Neural crest cell (in vitro differentiated cells): ENCODE measurements at places on chromosomes 7 and 10.

GRCh38 chr10:83605783-83606630, 533.3 kb upstream of the GHITM start:
- no peak for DNase-seq

DNA sequence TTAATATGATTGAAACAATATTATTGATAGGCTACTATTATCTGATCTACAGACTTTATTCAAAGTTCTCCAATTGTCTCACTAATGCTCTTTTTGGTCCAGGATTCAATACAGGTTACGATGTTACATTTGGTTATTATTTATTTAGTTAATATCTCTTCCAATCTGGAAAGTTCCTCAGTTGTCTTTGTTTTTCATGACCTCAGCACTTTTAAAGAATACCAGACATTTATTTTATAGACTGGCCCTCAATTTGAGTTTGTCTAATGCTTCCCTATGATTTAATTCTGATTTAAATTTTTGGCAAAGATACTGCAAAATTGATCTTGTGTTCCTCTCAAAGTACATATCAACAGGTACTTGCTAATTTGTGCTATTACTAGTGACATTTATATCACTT, 937.4 kb downstream of the KCNMA1 start:
- DNase-seq = no peak

DNA sequence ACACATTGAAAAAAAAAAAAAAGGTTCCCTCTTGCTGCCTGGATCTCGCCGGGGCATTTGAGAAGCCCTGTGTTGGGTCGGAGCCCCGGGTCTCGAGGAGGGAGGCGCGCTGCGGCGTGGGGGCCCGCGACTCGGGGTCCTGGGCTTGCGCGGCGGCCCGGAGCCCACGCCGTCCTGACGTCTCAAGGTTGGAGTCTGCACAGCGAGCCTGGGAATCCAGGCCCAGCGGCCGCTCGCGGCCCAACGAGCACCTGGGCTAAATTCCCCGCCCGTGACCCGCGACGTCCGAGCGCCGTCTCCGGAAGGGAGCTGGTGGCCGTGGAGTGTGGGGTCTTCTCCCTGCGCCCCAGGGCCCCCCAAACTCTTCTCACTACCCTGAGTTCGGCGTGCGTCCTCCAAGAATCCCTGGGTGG, 1.4 kb upstream of the CTBP2 start:
- no peak for DNase-seq

DNA sequence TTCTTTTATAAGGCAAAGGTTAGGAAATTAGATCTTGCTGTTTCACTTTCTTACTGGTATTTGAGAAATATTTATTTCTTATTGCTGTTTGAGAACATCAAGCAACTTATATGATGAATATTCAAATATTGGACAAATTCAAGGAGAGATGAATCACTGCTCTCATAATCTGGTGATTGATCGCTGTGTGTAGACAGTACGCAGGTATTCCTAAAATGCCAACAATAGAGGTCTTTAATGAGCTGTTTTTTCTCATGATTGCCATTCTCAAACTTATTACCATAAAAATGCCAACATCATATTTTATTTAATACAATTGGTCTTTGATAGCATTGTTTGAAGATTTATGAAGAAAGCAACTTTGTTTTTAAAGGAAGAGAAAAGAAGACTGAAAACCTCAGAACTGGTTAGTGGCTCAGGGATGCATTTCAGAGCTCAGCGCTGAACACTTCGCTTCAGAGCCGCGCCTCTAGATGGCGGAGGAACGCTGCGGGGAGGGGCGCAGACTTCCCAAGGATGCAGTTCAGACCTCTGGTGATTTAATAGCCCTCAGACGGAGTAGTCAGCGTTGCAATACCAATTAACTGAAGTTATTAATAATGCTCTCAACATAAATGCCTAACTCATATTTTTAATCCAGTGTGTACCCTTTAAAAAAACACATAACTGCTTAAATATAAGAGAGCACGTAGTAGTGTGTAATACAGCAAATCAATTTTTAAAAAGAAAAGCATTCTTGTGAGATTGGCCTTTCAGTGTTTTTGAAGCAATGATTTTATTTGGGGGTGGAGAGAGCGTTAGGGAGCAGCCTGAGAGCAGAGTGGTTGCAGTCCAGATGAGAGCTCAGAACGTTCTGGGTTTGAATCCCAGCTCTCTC, 38.5 kb upstream of the STEAP4 start:
- peak; percentile 48 for DNase-seq

- no peak for DNase-seq
These were observed 533.9 kb downstream of the TCERG1L start for GRCh38 chr10:130777507-130778165.

GRCh38 chr7:130880668-130881067, 146.7 kb upstream of the KLF14 start:
- no peak for DNase-seq

- DNase-seq = no peak
These were observed 37.0 kb upstream of the GLI3 start for GRCh38 chr7:42274053-42274452.

DNA sequence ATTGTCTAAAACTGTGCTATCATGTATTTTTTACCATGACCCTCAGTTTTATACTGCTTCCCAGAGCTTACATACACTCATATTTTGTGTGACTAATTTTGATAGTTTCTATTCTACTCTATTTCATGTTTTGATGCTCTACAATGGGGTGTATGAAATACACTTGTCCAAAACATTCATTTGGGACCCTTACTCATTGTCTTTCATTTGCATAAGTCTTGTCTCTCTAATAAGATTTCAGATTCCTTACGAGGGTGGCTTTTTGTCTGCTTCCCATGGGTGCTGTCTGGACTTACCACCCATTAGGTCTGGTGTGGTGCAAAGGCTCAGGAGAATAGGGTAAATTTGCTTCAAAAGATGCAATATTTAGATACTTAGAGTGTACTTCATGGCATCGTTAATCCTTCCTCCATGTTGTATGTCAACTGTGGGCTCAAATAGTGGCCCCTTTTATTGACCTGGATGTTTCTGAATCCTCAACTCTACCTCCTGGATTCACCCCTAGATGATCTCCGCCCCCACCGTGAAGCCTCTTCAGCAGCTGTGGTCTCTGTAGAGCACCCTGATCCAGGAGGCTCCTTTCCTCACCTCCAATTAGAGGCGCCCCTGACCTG, 3.6 kb upstream of the GIMAP5 start:
- no peak for DNase-seq

DNA sequence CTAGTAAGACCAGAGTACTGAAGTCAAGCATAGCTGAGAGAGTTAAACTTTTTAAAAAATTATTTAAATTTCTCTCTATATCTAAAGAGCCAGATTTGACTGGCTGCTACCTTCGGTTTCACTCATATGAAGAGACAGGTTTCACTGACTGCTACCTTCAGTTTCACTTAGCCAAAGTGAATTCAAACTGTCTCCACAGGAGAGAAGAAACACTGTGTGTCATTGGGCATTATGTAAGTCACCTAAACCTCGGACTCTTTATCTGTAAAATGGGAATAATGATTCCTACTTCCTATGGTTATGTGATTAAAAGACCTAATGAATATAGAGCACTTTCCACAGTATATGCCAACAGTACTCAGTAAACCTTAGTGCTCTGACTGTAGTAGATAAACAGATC, 41.6 kb upstream of the MET start:
- DNase-seq = no peak

GRCh38 chr7:25028370-25029021, 48.5 kb upstream of the OSBPL3 start:
- no peak for DNase-seq

DNA sequence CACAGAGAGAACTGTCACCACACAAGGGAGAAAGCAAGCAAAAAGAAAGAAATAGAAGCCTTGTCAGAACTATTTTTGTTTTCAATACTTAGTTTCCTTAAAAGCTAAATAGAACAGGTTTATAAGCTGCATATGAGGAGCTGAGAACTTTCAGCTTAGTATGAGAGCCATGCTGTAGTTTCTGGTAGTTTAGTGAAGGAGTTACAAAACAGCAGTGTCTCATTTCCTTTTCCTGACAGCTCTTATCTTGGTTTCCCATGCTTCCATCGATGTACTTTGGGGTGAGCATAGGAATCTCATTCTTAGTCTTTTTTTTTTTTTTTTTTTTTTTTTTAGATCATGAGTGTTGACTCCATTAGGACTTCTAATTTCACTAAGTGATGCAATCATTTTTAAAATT, 8.6 kb upstream of the CHRM2 start:
- no peak for DNase-seq

- no peak for DNase-seq
These were observed 87.3 kb upstream of the STEAP1B start for GRCh38 chr7:22587322-22587721.

DNA sequence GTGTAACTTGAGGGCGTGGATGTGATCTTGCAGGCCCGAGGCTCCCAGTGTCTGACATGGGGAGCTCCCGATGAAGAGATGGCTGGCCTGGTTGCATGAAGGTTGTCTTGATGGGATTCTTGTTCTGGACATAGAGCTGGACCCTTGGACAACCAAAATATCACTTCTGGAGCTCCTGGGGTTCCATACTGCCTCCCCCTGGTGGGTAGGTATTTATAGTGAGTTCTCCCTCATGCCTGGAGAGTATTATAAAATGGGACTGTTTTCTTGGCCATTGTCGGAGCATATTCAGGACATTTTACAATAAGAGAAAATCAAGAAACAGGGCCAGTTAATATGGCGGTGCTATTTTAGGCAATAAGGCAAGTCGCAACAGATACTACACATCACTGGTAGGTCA, 32.6 kb upstream of the GIMAP8 start:
- DNase-seq = no peak

GRCh38 chr10:32376097-32376496, 29.1 kb upstream of the EPC1 start:
- DNase-seq = no peak

DNA sequence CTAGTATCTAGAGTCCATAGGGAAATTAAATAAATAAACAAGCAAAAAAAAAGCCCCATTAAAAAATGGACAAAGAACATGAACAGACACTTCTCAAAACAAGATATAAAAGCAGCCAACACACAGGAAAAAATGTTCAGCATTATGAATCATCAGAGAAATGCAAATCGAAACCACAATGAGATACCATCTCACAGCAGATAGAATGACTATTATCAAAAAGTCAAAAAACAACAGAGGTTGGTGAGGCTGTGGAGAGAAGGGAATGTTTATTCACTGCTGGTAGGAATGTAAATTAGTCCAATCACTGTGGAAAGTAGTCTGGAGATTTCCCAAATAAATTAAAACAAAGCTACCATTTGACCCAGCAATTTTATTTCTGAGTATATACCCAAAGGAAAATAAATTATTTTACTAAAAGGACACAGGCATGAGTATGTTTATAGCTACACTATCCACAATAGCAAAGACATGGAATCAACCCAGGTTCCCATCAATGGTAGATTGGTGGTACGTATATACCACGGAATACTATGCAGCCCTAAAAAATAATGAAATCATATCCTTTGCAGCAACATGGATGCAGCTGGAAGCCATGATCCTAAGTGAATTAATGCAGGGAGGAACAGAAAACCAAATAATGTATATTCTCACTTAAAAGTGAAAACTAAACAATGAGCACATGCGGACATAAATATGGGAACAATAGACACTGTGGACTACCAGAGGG, 366.5 kb upstream of the SEMA3C start:
- DNase-seq = no peak

- no peak for DNase-seq
These were observed 43.8 kb downstream of the PTPN12 start for GRCh38 chr7:77580762-77581350.

- peak; percentile 42 for DNase-seq
These were observed 51.1 kb downstream of the CPEB3 start for GRCh38 chr10:92239600-92240288.

- peak; percentile 15 for DNase-seq
These were observed 77.0 kb downstream of the PFKFB3 start for GRCh38 chr10:6279540-6280267.

DNA sequence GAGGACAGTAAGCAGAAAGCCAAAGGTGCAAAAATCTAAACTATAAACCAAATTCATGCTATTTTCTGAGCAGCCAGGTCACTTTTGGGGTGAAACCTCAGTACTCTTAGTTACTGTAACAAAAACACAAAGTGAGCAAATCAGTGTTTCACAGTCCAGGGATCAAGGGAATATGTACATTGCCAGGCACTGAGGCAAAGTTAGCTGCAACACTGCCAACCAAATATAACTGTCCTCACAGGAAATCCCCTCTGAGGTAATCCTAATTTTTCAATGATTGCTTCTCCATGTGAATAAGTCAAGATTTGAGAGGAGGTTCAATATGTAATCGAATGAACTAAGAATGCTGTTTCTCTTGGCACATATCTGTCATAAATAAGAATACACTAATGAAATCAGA, 229.7 kb downstream of the TSPAN12 start:
- no peak for DNase-seq

- no peak for DNase-seq
These were observed 994 bp upstream of the CYP51A1 start for GRCh38 chr7:92135052-92135889.

- no peak for DNase-seq
These were observed 80.1 kb upstream of the PRSS1 start for GRCh38 chr7:142669074-142669654.

- DNase-seq = no peak
These were observed 35.4 kb upstream of the COL13A1 start for GRCh38 chr10:69766161-69766910.

DNA sequence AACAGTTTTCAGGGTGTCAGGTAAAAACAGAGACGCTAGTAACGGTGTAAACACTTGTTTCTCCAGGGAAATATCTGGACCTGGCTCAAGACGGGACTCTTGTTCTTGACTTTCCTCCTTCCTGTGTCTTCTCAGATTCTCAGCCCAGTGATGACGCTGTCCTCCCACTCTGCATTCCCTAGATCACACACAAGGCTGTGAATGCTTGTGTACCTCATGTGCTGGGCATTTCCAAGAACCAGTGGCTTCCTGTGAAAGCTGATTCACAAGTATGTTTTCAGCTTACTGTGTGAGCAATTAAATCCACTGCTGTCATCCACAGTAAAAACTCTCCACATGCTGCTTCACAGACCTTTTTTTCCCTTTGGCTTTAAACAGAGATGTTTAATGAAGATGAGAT, 193.8 kb upstream of the DPP6 start:
- DNase-seq = no peak

- DNase-seq = no peak
These were observed 89.8 kb upstream of the SAMD8 start for GRCh38 chr10:75021379-75022249.

GRCh38 chr7:22896917-22897316, 74.3 kb upstream of the TOMM7 start:
- DNase-seq = no peak

DNA sequence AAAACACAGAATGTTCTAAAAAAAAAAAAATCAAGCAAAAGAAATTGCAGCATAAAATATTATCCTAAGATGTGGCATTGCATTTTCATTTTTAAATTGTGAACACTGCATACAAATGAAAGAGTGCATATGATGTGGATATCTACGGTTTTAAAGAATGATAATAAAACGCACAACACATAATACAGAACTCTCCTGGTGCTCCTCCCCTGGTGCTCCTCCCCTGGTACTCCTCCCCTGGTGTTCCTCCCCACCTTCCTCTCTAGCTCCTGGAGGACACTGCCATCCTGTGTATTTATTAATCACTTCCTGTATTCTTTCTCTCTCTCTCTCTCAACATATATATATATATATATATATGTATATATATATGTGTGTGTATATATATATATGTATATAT, 100.1 kb downstream of the SLC37A3 start:
- no peak for DNase-seq
